MV-4-11 (cell line): ENCODE measurements at places on chromosomes 16 and 17.
A peak's percentile ranks its signal among the peaks of the same experiment; 100 is the strongest.

DNA sequence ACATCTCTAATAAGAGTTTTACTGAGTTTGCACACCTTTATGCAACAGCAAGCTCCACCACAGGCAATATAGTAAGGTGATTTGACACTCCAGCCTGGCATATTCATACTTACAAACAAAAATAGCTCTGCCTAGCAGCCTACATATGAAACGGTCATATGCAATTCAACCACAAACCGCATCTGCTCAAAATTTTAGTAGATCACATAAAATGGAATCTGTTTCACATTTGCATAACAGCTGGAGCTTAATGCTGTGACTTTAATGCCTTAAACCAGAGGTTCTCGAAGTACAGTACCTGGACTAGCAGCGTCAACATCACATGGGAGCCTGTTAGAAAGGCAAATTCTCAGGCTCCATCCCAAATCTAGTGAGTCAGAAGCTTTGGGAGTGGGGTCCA lies 578.4 kb downstream of the CDH11 start:
- no peak for DNase-seq

- DNase-seq, result no peak
Observed at GRCh38 chr17:17790637-17791464, 45.9 kb downstream of the SREBF1 start.

DNA sequence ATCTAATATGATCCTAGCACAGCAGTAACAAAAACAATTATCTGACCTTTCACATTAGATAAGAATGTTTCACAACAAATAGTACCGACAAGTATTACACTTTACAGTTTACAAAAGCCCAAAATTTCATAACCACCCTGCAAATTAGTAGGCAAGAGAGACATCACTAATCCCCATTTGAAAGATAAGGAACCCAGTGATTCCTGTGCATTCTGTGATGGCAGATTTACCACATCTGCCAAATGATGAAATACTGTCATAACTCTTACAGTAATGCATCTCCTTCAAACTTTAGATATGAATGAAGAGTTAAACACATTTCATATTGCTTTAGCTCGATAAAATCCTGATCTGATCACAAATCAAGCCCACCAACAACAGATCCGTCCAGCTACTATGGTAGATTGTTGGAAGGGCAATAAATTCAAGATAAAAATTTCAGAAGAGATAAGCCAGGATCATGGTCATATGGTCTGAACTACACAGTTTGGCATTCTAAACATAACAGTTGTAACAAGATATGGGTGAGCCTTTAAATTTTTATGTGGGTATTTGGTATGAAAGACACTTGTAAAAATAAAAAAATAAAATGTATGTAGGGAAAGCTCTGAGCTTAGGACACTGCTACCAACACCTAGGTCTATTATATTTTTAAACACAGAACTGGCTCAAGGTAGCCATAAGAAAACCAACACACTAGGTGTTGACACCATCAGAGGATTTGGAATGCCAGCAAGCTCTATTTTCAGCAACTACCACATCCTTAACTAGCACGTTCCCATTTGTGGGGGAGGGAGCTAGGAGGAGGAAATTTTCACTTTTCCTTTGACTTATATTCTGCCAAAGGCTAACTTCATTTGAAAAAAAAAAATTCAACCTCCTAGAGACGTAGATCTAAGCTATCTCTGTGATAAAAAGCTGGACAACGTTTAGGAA lies 9.3 kb downstream of the YWHAE start:
- DNase-seq, result peak; percentile 88

GRCh38 chr17:65547253-65547670 lies 14.2 kb downstream of the AXIN2 start:
- no peak for DNase-seq

- no peak for DNase-seq
Observed at GRCh38 chr16:13902677-13903076, 17.3 kb upstream of the ERCC4 start.

DNA sequence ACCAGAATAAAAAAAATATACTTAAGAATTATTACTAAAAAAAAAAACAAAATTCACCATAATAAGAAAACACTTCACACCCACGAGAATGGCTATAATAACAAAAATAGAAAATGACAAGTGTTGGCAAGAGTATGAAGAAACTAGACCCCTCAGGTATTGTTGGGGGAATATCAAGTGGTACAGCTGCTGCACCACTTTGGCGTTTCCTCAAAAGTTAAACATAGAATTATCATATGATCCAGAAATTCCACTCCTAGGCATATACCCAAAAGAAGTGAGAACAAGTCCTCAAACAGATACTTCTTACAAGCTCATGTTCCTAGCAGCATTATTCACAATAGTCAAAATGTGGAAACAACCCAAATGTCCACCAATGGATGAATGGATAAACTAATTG lies 26.3 kb downstream of the AMFR start:
- no peak for DNase-seq

DNA sequence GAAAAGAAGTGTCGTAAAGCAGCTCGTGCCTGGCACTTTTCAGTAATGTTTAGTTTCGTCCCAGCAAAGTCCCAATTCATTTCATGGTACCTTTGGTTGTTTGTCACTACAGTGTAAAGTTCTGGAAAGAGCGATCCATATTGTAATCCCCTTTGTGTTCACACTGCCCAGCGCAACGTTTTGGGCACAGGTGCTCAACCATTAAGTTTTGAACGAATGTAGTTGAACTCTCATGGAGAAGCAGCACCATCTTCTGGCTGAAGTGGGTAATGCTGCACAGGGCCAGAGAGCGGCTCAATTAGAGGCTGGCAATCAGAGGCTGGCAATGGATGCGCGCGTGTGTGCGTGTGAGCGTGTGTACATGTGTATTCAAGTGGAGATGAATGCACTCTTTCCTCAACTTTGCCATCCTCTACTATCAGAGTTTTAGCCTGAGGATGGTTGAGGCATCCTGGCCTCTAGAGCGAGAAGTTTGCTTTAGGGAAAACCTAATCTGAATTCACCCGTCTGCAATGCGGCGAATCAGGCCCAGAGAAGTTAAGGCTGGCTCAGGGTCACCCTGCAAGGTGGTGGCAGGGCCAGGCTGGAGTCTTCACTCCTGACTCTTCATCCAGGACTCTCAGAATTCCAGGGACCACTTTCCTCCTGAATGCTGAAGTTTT lies 29.9 kb downstream of the DYNLL2 start:
- DNase-seq, result peak; percentile 52

GRCh38 chr17:4534928-4535666 lies 20.1 kb downstream of the MYBBP1A start:
- DNase-seq, result no peak

DNA sequence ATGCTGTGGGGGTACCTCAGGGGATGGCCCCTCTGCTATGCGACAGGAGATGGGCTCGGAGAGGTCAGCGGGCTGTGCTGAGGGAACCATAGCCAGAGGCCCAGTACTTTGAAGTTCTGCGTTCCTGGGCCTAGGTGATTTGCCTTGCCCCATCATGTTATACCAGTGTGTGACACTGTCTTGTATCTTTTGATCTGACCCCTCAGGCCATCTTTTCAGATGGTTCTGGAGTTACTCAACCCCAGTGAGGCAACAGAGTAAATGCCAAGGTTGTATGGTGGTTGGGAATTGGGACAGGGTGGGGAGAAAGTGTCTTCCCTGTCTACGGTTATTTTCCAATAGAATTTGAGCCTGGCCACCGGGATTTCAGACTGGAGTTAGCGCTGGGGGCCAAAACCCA lies 8.5 kb downstream of the MSI2 start:
- DNase-seq, result no peak

GRCh38 chr17:50432125-50432762 lies 6.2 kb downstream of the ACSF2 start:
- DNase-seq, result no peak

GRCh38 chr16:85328676-85329058 lies 216.4 kb upstream of the CIBAR2 start:
- no peak for DNase-seq

GRCh38 chr17:35708149-35708548 lies 23.3 kb upstream of the RASL10B start:
- DNase-seq, result peak; percentile 17

DNA sequence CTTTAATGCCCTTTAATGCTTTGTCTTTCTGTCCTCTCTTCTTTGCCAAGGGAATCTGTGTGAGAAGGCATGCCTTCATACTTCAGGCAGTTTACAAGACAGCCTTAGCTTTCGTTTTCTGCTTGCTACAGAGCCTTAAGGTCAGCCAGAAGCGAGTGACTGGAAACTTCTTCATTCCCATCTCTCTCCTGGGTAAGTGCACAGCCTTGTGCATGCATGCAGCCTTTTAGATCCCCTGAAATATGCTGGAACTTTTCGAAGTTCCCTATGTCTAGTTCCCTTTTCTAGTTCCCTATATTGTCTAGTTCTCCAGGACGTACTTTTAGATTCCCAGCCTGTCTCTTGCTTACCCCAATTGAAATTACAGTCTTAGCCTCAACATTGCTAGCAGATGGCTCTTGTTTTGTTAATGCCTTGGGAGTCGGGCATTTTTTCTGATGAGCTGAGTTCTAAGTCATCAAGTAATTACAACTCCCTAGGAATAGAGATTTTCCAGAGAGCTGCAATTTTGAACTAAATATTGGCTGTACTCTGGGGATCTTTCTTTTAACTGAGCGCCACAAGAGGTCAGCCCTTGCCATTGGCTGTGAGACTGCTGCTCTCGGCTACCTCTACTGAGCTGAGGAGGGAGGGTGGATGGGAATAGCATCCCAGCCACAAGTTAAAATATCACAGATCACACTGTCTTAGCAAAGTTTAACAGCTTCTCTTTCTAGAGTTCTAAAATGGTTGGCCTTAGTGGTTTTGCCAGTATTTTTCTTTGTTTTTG lies 22.7 kb upstream of the PPM1D start:
- peak; percentile 65 for DNase-seq

GRCh38 chr17:73188011-73188410 lies 4.8 kb upstream of the COG1 start:
- DNase-seq, result no peak

DNA sequence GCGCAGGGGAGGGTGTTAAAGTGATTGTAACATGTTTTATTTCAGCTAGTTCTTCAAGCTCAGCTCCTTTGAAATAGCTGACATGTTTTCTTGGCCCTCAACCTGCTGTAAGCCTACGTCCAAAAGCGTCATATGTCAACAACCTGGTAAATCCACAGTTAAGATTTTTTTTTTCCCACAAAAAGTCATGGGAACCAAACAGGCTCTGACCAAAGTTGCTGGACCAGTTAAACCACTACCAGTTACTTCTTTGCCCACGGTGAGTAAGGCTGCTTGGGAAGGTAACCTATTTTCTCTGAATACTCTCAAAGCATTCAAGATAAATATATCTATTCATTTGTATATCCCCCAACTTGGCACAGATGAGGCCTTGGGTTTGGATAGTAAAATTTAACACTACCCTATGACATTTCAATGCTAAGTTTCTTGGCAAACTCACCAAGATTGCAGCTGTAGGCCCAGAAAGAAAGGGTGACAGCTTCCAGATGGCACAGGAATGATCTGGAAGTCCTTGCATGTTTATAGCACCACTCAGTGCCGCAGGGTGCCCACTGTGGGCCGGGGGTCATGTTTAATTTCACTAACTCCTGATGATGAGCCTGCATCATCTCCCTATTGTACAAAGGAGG lies 166.2 kb downstream of the XYLT1 start:
- DNase-seq, result no peak

DNA sequence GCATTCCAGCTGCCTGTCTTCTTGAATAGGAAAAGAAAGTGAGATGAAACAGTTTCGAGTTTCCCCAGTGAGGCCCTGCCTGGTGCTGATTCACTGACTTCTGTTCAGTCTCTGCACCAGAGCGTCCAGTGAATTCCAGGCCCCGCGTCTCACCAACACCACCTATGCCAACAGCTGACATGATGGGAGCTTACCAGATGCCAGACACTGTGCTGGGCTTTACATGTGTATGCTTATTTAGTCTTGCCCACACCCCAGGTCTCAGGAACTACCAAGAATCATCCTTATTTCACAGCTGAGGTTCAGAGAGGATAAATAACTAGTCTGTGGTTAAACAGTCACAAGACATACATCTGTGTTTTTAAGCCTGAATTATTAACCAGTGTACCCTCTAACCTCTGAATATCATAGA lies 29.1 kb upstream of the IRX6 start:
- no peak for DNase-seq

- no peak for DNase-seq
Observed at GRCh38 chr16:79469999-79470398, 130.5 kb downstream of the MAF start.

DNA sequence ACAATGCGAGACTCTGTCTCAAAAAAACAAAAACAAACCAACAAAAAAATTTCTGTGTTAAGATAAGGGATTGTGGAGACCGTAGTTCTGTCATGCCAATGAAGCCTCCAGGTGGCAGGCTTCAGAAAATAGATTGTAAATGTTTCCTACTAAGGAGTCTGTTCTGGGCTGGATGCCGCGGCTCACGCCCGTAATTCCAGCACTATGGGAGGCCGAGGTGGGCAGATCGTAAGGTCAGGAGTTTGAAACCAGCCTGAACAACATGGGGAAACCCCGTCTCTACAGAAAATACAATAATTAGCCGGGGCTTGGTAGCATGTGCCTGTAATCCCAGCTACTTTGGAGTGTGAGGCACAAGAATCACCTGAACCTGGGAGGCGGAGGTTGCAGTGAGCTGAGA lies 4.4 kb upstream of the SNX29 start:
- no peak for DNase-seq

GRCh38 chr17:59786536-59787319 lies 79.3 kb downstream of the VMP1 start:
- peak; percentile 100 for DNase-seq

GRCh38 chr16:52705122-52705521 lies 158.2 kb upstream of the TOX3 start:
- no peak for DNase-seq

DNA sequence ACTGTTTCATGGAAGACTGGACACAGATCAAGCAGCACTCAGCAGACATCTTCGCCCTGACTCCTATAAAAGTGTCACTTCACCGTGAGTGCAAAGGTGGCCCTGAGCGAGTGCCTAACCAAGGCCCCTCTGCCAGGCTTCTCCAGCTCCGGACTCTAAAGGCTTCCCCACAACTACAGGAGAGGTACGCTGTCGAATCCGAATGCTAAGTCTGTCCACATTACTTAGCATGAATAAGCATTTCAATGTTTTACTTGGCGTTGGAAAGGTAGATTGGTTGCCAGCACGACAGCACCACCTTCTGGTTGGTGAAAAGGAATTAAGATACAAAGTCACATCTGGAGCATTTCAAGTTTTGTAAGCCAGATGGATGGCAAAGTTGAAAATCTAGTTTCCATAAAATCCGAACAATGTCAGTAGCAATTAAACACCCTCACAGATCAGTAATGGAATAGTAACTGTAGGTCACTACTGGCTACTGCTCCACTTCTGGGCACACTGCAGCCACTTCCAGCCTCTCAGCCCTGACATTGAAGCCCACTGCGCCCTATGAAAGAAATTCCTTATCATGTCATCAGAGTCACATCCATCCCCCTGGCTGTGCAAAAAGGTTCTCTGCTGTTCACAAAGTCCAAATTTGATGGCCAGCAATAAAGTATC lies 100.9 kb downstream of the PARN start:
- peak; percentile 72 for DNase-seq

DNA sequence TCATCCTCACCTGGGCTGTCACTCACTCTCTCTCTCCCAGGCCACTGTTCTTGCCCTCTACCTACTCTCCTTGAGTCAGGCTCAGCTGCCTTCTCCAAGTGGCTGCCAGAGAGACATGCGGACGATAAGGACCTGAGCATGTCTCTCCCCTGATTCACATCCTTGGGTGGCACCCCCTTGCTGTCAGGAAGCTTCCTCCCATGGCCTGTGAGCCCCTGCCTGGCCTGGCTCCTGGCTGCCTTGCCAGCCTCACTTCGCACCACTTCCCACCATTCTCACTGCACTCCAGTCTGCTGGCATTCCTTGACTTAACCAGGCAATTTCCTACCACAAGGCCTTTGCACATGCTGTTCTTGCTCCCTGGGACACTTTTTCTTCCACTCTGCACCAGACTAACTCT lies 2.7 kb upstream of the ALDH3A1 start:
- no peak for DNase-seq
